ENCODE measurements at places on chromosomes 7 and 10.

- no peak for DNase-seq
Measured at GRCh38 chr10:69663369-69663947, 33.4 kb downstream of the FAM241B start.

DNA sequence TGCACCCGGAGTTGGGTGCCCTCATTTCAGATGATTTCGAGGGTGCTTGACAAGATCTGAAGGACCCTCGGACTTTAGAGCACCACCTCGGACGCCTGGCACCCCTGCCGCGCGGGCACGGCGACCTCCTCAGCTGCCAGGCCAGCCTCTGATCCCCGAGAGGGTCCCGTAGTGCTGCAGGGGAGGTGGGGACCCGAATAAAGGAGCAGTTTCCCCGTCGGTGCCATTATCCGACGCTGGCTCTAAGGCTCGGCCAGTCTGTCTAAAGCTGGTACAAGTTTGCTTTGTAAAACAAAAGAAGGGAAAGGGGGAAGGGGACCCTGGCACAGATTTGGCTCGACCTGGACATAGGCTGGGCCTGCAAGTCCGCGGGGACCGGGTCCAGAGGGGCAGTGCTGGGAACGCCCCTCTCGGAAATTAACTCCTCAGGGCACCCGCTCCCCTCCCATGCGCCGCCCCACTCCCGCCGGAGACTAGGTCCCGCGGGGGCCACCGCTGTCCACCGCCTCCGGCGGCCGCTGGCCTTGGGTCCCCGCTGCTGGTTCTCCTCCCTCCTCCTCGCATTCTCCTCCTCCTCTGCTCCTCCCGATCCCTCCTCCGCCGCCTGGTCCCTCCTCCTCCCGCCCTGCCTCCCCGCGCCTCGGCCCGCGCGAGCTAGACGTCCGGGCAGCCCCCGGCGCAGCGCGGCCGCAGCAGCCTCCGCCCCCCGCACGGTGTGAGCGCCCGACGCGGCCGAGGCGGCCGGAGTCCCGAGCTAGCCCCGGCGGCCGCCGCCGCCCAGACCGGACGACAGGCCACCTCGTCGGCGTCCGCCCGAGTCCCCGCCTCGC lies at the start of gene EGFR:
Gene EGFR, plus strand, starts transcription at position 657 of the 830 bp plus-strand sequence. CDS start 261 bp downstream, outside the sequence.
- no peak for DNase-seq

GRCh38 chr10:78045856-78046255 lies 12.2 kb downstream of the RPS24 start:
- DNase-seq: no peak

DNA sequence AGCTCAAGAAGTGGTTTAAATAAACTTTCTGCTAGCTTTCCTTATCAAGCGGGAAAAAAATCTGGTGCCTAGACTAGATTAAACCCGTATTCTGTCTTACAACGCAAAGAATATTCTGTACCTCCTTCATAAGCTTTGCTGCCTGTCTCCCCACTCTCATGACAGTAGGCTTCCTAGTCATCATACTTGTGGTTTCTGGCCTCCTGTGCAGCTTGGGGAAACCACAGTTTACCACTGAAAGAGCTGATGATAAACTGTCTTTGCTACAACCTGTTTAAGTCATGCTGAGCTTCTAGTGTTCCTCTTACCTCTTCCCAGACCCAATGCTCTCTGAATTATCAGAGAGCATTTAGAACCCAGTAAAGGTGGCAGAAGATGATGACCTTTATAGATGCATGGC lies 55.0 kb downstream of the PODXL start:
- DNase-seq: no peak

- DNase-seq: no peak
Measured at GRCh38 chr10:132990684-132991545, 48.5 kb upstream of the CFAP46 start.

DNA sequence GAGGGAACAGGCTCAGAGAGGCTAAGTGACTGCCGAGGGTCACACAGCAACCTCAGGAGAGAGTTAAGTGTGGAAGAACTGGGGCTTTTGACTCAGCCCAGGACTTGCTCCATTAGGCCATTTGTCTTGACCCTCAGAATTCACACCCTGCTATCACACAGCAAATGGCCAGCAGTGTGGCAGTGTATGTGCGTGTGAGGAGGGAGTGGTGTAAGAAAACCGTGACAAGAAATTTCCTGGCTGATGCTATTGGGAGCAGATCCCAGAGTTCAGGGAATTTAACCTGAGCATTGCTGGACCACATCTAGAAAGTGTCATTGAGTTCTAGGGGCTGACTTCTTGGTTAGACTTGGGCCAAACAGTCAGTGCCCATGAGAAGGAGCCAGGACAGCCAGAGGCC lies 18.4 kb downstream of the VWA2 start:
- DNase-seq: no peak

DNA sequence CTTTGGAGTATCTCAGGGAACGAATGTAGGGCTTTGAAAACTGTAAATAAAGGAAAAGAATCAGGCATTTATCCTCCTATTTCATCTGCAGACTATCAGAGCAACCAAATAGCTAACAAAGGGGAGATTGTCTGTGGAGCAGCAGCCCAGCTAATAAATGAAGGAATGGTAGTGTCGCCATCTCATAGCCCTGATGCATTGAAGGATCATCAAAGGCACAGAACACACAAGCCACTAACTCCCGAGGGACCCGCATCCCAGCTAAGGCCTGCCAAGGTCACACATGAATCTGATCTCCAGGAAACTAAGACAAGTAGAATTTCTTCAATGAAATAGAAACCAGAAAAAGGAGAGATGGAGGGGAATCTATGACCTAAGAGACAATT lies 38.2 kb downstream of the CALML5 start:
- DNase-seq: no peak

DNA sequence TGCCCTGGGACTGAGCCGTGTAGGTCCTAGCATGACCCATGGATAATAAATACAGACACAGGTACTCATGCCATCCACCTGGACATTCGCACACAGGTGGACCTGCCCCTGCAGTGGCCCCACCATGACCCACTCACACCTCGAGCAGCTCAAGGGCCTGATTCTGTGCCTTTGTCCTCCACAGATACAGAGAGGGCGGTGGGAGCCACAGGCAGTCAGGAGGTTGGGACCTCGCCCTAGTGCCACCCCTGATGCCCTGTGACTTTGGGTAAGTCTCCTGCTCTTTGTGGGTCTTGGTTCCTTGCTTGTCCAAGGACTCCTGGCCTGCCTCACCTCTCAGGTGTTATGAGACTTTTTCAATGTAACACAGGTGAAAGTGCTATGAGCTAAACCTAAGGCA lies 42.9 kb downstream of the C10orf120 start:
- DNase-seq: no peak

DNA sequence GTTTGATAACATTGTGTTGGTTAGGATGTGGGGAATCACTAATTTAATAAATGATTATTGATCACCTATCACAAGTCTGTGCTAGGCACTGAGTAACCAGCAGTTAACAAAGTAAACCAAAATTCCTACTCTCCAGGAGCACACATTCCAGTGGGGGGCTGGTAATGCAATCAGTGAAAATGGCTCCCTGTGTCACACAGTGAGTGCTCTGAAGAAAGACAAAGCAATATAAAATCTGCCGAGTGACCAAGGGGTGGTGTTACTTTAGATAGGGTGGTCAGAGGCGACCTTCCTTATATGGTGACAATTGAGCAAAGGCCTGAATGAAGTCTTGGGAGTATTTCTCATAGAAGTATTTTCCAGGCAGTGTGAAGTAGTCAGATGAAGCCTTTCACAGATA lies 13.6 kb upstream of the SMC3 start:
- DNase-seq: no peak

- peak; percentile 44 for DNase-seq
Measured at GRCh38 chr10:118662228-118663035, 67.0 kb upstream of the PRLHR start.

GRCh38 chr10:46554166-46554781 lies 2.2 kb downstream of the GPRIN2 start:
- no peak for DNase-seq

- DNase-seq: no peak
Measured at GRCh38 chr7:151385626-151386300, 24.1 kb downstream of the WDR86 start.

GRCh38 chr7:105829681-105830322 lies 46.6 kb downstream of the ATXN7L1 start:
- DNase-seq: no peak

- peak; percentile 56 for DNase-seq
Measured at GRCh38 chr10:79405221-79405994, 40.0 kb downstream of the ZCCHC24 start.

DNA sequence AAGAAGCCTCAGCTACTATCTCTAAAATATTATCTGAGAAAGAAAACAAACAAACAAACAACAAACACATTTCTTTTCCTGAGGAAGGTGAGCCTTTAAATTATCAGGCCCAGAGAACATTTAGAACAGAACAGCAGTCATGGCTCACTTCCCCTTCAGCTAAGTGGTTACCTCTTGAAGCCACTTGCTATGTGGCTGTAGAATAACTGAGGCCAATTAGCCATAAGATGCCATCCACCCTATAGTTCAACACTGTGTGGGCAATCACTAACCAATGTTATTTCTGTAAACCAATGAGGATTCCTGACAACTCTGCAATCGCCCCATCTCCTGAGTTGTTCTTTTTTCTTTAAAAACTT lies 3.7 kb upstream of the UPP1 start:
- DNase-seq: no peak

DNA sequence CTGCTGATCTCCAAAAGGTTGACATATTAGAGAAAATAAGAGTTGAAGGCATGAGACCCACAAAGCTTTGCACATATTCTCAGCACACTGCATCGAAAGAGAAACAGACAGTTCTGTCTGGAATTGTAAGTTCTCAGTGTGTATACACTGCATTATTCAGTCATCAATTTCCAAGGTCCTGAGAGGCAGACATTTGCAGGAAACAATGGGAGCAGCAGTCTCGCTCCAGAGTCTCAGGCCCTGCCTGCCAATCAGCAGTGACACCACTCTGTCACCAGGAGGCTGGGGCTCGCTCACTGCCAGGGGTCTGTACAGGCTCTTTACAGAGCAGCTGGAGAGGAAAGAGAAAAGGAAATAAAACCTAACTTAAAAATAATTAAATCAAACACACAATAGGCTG lies 36.3 kb downstream of the JAZF1 start:
- DNase-seq: peak; percentile 76

DNA sequence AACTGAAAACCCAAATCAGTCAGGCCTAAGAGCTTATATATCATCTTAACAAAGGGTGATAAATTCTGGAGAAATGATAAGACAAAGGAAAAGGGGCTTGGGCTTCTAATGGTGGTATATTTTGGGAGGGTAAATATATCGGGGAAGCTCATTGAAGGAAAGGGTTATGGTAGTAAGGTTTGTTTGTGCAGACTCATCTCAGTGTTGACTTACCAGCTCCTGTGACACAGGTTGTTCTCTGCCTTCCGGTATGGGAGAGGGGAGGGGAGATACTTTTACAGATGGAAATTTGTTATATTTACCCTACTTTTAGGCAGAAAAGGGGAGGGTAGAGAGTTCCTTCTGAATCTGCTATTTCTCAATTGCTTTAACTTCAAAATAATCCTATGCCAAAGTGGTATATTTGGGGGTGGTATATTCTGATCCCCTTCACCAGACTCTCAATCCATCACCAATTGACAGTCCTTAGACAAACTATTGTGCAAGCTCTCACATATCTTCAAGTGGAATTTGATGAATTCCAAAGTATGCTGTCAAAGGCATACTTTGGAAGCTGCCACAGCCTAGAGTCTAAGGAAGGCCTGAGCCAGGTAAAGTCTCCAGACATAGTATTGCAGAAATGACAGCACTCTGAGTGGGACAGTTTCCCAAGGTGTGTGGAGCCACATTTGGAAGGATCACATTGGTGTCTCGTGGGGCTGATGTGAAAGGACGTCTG lies 13.3 kb upstream of the PAPSS2 start:
- no peak for DNase-seq

DNA sequence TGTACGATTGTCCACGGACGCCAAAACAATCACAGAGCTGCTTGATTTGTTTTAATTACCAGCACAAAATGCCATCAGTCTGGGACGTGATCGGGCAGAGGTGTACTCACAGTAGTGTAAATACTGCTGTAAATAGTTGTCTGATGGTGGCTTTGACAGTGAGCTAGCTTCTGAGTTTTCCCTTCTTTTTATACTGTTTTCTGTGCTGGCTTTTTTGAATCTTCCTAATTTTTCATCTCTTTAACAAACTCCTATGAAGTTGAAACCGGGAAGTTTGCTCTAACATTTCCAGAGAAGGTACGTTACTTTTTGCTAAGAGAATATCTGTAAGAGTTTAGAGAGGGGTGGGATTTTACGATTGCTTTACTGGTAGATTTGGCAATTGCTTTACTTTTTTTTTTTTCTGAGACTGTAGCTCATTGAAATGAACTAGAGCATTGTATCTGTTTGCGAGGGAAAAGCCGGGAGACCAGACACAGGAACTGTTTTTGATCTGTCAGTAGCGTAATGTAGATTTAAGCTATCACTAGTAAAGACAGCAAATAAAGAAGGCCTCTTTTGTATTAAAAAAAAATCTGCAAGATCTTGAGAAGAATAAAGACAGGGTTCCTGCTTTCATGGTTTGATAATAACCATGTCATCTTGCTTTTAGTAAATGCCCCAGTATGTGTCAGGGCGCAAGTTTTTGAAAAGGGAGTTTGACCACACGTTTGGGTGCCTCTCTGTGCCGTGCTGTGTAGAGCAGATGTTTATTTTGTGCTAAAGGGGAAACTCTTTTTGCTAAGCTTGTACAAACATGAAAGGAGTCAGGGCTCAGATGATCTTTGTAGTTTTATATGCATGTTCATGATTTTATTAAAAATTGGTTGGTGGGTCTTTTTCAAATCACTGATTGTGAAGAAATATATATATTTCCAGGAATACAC lies 712 bp downstream of the FOXP2 start:
- peak; percentile 33 for DNase-seq

- DNase-seq: no peak
Measured at GRCh38 chr7:67463983-67464382, 467.4 kb downstream of the TYW1 start.

DNA sequence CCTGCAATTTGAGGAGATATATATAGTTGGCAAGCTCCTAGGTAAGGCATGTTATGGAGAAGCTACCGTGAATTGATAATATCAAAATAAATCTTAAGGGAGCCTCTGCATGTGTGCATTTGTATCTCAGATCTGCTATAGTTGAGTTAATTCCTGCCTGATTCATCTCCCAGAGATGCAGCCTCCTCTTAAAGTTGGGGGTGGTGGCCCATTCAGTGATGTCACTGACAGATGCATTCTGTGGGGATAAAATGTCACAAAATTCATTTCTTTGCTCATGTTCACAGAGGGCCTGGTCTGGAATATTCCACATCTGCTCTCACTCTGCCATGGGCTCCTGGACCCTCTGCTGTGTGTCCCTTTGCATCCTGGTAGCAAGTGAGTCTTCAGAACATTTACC lies 185.8 kb upstream of the PRSS1 start:
- no peak for DNase-seq

GRCh38 chr10:132457328-132458070 lies 60.5 kb downstream of the PWWP2B start:
- DNase-seq: no peak

- DNase-seq: no peak
Measured at GRCh38 chr10:71742301-71743088, 22.9 kb upstream of the C10orf105 start.
